ENCODE measurements at places on chromosomes 7 and 10.

DNA sequence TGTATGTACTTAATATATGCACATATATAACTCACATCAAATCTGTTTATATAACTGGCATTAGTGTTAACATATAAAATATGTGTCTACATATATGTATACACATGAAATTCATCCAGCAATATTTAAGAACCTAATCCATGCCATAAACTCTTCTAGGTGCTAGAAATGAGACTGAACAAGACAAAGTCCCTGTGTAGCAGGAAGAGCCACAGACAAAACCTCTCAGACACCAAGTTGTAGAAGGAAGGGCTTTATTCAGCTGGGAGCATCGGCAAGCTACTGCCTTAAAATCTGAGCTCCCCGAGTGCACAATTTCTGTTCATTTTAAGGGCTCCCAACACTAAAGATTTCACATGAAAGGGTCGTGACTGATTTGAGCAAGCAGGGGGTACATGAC, 52.5 kb downstream of the CRPPA start:
- DNase-seq: no peak

DNA sequence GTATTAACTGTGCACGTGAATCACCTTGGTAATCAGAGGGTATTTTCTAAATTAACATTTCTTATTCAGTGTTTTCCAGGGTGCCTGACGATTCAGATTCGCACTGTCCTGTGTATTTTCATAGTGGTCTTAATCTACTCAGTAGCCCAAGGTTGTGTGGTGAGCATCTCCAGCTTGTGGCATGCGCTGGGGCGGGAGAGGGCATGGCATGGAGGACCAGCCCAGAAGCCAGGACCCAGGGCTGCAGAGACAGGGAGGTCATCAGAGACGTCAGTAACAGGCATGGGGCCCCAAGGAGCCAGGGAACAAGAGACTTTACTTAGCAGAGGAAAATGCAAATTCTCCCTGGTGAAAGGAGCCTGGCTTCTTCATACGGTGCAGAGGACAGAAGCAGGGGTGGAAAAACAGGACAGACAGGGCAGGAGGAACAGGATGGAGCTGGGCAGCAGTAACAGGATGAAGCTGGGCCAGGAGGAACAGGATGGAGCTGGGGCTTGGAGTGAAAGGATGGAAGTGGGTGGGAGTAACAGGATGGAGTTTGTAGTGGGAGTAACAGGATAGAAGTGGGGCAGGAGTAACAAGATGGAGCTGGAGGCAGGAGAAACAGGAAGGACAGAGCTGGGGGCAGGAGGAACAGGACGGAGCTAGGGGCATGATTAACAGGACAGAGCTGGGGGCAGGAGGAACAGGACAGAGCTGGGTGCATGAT, 110.9 kb downstream of the ADCY1 start:
- DNase-seq: no peak

- no peak for DNase-seq
Observed at GRCh38 chr10:98013122-98013521, 17.3 kb downstream of the CRTAC1 start.

DNA sequence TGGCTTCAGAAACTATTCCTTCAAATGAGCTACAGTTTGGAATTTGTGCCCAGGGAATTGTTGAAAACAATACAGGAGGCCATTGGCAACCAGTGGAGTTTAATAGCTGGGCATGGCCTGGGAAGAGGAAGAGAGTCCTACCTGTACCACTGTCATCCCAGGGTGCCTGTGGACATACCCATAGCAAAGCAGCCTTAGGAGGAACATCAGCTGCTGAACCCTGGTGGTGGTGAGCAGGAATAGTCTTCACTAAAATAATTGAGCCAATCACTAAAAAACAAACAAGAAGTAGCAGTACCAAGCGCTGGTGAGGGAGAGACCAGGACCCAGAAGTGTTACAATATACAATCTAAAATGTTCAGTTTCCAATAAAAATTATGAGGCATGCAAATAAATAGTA, 14.5 kb downstream of the IGFBP1 start:
- no peak for DNase-seq

DNA sequence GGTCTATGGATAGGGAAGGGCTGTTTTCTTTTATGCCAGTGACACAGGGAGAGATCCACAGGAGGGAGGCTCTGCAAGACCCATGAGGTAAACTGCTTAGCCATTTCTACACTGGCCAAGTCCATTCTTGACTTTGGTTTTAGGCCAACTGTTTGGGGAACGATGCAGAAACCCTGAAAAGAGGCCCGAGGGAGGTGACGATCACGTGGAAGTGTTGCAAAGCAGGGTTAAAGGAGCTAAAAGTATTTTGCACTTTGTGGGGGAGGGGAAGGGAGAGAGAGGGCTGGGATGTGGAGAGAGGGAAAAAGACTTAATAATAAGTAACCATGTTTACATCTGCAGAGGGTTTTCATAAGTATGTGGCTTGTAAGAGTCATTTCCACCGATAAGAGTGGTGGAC, 239.7 kb downstream of the EMX2 start:
- DNase-seq: no peak

DNA sequence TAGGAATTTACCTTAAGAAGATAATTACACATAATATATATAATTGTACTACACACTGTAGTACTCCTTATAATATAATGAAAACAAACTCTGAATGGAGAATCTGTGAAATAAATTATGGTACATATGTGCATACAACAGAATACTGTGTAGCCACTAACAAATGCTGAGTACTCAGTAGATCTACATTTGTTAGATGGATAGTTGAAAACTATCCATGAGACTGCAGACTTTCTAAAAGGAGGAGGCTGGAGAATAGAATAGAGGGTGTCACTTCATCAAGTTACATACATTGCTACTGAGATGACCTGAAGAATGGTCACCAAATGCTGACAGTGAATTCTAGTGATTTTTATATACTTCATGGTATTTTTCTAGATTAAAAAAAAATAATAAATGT, 68.7 kb upstream of the OGDHL start:
- no peak for DNase-seq

DNA sequence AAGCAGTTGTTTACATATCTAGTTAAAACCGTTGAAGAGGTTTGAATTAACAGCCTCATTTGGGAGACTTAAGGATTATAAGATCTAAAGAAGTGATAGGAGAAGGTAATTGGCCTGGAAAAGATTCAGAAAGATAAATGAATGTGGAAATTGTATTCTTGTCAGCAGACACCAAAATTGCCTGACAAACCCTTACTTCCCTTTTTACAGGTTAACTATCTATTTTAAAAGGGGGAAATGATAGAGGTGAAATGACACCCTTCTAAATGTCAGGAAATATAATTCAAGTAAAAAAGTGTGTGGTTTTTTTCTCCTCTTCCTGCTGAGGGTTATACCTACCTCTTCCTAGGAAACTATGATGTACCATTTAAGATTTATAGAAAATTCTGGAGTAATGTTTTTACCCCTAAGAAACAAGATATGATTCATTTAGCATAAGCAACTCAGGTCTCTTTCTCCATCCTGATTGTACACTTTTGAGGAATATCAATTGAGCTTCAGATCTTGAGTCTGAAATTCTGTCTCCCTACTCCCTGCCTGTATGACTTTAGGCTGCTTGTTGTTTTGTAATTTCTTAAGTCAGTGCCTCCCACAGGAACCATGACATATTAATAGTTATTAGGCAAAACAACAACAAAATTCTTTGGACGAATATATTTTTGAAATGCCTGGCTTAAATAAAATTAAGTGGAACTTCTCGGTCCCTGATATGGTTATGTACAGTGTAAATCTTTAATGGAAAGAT, 250.4 kb downstream of the RNLS start:
- no peak for DNase-seq

GRCh38 chr10:43341450-43341849, 30.0 kb upstream of the FXYD4 start:
- no peak for DNase-seq

GRCh38 chr7:139591550-139592195, 68.2 kb downstream of the CLEC2L start:
- DNase-seq: no peak
